ENCODE measurements at places on chromosomes 2 and 18.

GRCh38 chr2:104412384-104412783 is 441.5 kb upstream of the POU3F3 start:
- DNase-seq, result peak; percentile 49

DNA sequence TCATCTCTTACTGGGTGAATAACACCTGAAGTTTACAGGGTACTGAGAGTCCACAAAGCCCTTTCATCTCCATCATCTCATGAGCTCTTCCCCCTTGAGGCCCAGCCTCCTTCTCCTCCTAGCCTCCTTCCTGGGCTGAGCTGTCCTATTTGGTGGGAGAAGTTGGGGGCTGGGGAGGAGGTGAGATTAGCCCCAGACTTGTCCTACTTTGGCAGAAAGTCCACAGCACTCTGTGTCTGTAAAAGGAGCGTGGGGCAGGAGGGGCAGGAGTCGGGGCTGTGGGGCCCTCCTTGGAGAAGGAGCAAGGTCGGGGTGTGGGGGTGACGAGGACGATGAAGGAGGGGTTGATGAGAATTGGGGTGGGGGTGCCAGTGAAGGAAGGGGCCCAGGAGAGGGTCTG is 10.0 kb upstream of the DES start:
- no peak for DNase-seq

DNA sequence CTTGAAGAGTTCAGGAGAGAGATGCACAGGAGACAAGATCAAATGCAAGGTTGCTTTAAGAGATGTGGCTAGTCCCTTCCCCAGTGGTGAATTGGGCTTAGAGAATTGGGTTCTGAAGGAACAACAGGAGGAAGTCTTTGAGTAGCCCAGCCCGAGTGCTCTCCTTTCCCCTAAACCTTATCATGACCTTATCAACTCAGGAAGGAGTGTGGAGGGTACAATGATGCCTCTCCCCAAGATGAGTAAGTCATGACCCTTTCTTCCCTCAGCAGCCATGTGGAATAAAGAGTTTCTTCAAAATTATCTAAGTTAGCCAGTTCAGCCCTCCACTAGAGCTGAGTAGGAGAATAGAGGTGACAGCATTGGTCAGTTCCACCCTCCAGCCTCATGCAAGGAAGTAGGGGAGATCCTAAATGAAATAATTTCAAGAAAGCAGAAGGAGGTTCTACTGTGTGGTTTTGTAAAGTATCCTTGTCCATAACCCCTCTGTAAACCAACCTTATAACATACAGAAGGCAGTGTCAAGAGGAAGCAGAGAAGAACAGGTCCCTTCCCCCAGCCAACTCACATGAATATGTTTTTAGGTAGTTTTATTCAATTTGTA is 88.4 kb downstream of the ARHGAP15 start:
- peak; percentile 68 for DNase-seq

GRCh38 chr18:73715210-73715670 is 432.4 kb downstream of the FBXO15 start:
- no peak for DNase-seq

DNA sequence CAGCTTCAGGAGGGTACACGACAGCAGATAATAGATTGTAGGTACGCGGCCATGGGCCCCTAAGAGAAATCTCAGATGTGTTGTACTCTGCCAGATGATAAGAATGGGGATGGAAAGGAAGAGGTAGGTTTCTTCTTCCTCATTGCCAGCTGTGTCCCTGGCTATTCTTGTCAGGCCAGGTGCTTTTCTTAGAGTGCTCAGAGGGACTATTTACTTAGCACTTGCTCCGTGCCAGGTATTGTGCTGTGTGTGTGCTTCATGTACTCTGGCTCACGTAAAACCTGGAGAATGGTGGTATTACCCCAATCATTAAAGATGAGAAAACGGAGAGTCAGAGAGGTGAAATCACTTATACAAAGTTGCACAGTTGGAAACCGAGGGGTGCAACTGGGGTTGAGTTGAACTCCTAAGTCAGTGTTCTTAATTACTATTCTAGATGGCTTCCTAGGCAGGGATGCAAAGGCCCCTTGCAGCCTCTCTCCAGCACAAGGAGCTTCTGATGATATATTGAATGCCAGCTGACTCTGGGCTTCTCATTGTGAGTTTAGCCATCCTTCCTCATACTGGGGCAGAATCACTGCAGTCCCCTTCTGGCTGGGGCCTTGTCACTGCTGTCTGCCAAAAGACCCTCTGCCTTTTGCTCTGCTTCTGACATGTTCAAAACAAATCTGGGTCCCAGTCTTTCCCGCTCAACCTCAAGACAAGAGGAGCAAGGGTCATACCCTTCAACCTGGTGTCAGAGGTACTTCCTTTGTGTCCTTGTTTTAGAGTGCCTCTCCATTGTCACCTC is 60.7 kb downstream of the LYPD1 start:
- no peak for DNase-seq

GRCh38 chr18:34709750-34710441 is at the start of gene DTNA:
Gene DTNA, plus strand, starts transcription at chr18:34710298. Its CDS starts 45,679 bp downstream, at chr18:34755977.
- peak; percentile 62 for DNase-seq

GRCh38 chr2:58194458-58194857 is 46.7 kb downstream of the FANCL start:
- no peak for DNase-seq

DNA sequence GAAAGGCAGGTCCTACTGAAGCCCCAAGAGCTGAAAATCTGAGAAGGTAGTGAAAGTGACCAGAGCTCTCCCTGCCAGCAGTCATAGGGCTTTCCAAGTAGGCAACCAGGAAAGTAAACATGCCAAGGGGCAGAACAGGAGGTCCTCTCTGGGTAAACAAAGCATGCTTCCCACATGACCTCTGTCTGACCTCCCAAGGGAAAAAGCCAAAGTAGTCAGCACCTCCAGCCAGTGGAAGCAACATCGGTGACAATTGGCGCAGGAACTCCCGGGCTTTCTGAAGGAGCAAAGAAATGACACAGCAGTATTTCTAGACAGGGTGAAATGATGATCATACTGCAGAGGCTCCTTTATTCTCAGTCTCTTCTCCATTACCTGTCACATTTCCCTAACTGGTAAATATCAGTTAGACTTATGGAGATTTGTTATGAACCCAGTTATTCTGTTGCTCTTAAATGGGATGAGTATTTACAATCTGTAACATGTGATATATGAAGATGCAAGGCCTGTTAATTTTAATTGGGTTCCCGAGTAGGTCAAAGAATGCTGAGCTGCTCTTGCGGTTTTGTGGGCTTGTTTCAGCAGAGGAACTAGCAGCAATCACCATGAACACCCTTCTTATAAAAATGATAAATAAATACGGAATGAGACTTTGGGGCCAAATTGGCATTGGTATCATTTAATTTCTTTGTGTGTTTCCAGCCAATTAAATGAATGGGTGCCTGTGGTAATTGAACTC is 321.0 kb downstream of the RND3 start:
- no peak for DNase-seq

DNA sequence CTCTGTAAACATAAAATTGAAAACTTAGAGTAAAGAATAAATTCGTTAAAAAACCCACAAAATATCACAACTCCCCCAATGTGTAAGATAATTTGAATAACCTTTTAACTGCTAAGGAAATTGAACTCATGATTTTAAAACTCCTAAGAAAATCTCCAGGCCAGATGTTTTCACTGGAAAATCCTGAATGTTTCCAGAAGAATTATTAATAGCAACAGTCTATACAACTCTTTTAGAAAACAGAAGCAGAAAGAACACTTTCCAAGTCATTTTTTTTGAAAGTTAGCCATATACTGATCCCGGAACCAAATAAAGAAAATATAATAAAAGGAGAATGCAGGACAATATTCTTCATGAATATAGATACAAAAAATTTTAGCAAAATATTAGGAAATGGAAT is 165.6 kb downstream of the ACOXL start:
- no peak for DNase-seq

GRCh38 chr2:198063242-198063641 is 258.8 kb downstream of the PLCL1 start:
- no peak for DNase-seq

GRCh38 chr2:30412047-30412683 is 34.9 kb upstream of the LCLAT1 start:
- no peak for DNase-seq

- DNase-seq, result no peak
These were observed 30.9 kb downstream of the EPHA4 start for GRCh38 chr2:221541131-221541735.

- no peak for DNase-seq
These were observed 269.3 kb upstream of the SETBP1 start for GRCh38 chr18:44411262-44411905.

DNA sequence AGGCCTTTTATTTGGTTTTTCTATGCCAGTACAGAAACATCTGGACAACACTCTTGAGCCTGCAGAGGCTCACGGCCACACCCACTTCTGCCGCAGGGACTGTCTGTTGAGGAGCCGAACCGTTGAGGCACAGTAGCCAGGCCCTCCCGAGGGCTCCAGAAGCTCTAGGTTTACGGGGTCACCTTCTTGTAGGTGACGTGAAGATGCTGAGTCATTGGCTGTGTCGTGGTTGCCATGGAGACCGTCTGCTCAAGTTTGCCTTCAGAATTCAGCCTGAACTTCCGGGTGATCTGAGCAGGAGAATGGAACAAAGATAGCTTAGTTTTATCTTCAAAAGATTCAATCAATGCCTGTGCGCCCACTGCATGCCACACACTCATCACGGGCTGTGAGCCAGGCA is 25.9 kb downstream of the BOK start:
- no peak for DNase-seq

DNA sequence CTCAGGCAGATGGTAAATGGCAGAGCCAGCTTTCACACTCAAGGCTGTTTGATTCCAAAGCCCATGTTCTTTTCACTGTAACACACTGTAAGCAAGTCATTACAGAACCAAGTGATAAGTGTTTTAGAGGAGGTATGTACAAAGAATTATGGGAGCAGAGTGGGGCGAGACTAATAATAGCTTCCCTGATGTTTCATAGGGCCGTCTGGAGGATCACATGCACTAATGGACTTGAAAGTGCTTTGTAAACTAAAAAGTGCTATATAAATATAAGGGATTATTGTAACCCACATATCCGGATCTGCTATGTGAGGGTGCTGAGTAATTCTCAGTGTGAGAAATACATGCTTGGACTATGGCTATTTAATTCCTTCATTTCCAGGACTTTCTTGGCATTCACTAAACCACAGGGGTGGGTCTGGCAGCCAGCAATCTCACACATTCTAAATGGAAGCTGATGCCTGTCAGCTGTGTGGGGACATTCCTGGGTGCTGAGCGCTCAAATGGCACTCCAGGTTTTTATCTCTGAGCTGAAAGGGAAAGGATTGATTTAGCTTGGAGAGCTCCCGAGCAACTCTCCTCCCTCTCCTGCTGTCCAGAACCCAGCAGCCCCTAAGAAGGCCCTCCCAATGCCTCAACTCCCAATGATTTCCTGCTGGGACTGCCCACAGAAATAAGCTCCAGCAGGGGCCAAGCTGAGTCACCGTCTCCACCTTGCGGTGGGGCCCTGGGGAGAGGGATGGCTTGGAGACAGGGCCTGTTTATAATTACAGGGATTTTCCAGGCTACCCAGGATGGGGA is 222.8 kb downstream of the SOX11 start:
- DNase-seq, result no peak

DNA sequence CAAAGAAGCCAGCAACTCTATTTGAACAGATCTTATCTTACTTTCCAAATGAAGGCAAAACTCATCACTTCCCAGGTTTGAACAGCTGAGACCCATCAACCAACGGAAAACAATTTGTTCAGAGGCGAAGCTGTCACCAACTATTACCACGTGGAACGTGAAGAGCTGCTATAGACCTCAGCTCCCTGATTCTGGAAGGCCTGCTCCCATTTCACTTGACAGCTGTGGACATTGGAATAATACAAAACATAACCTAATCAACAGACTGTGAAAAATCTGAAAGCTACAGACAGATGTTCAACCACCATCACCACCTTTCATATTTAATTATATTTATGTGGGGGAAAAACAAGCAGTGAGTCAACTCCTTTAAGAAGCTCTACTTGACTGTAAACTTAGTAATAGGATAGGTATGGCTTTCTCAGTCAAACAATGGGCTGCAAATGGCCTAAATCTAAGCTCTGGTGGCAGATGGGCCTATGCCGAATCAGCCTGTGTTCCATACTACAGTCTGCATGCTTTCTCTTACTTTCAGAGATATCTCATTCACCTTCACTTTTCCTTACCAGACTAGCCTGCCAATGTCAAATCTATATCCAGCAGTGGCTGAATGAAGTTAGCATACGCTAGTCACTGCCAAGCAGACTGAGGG is 896.4 kb downstream of the TDRD15 start:
- DNase-seq, result no peak

DNA sequence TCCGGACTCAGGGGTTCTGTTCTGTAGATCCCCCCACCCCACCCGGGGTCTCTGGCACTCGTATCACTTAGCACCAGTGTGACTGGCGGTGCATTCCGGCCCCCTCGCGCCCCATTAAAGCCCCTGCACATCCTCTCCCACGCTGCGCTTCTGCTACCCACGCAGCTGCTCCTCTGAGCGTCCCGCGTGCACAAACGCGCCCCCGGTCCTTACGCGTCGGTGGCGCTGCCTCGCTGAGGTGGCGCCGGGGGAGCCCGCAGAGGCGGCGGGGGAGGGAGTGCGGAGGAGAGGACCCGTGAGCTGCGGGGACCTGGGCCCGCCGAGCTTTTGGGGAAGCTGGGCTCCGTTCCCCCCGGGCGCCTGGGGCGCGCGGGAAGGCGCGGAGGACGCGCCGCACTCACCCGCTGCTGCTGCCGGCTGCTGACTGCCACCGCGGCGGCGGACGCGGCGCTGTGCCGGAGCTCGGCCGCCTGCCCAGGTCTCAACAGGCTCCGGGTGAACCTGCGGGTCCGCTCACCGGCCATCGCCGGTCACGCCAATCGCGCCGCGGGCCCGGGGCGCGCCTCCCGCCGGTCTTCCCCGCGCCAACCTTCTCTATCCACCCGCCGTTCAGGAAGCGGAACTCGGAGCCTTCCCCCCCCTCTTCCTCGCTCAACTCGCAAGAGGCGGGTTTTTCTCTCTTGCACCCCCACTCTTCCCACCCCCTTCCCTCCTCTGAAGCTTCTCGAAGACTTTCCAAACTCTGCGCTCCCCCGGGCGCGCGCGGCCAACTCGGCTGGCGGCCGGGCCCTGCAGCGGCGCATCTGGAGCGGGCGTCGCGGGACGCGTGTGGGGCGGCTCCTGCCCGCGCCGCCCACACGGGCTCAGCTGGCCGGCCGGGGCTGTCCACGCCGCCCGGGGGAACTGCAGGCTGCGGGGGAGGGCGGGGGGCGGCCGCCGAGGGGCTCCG is at the start of gene DOCK10:
Gene DOCK10, minus strand, starts transcription at position 618 of the 949 bp plus-strand sequence. Its CDS starts 94 bp downstream, at position 524.
- DNase-seq, result peak; percentile 44
